ENCODE measurements at places on chromosomes 2 and 18. TPM values are rescaled to one million over a fixed set of nuclear protein-coding genes. Genes with fewer than 3 reads are reported as not detected.

QPCT gene
- total RNA-seq, result 1.4 TPM

DNA sequence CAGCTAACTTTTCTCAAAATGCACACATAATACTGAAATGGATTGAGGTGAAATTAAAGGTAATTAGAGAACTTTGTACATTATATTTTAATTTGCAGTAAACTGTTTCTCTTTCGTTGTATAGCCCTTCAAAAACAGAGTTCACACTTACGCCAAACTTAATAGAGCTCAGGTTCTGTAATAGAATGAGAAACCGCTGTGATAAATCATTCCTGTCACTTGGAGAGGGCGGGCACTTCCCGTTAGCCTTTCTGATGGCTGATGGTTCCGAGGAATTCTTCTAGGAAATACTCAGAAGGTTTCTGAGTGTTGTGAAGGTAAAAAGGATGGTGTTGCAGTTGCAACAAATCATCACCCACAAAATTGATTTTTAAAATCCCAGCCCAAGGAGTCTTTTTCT, 155.8 kb upstream of the ALKAL2 start:
- DNase-seq, result no peak

DNA sequence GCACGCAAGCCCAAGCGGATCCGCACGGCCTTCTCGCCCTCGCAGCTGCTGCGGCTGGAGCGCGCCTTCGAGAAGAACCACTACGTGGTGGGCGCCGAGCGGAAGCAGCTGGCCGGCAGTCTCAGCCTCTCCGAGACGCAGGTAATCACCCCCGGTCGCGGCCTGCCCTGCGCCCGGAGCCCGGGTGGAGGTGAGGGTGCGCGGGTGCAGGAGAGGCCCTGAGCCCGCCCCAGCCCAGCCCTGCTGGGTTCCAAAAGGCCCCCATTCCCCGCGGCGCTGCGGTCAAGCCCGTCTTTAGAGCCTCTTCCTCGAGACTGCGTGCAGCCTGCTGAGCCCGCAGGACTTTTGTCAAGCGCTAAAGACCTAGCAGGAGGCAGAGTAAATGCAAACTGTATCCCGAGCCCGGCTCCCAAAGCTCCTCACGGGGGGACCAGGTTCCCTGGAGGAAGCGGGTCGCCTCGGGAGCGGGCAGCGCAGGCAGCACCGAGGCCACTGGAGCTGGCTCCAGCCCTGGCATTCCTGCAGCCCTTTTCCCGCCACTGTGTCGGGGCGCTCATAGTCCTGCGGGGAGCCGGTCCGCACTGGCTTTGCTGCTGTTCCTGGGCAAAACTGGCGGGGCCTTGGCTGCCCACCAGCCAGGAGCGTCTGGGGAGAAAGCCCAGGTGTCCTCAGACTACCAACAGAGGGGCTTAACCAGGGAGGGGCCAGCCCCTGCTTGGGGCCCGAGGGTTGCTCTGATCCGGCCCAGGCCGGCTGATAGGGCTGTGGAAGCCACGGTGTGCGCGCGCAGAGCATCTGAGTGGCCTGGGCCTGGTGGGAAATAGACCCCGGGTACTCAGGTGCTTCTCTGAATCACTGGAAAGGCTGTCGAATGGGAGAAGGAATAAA, 7.3 kb downstream of the EMX1 start:
- no peak for DNase-seq

COLEC11 gene
- total RNA-seq, result 25.0 TPM

DAW1 gene
- 0.21 TPM for total RNA-seq

DNA sequence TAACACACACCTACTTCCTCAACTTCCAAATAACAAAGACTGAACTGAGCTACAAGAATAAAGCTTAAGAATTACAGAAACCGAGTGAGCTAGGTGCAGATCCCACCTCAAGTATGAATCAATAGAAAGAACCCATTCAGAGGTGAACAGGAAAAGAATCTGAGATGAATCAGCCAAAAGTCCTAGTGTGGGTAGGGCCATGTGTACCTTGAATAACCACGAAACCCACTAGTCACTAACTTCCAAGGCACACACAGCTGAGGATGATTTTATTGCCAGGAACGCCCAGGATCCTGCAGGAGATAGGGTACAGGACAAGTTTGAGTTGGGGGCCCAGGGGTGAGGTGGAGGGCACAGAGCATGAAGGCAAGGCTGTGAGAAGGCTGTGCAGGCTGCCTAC, 99.7 kb upstream of the REG3A start:
- no peak for DNase-seq

GRCh38 chr2:148999451-148999921, 39.0 kb upstream of the LYPD6B start:
- no peak for DNase-seq

GALNT1 gene
- 58.5 TPM for total RNA-seq

DNA sequence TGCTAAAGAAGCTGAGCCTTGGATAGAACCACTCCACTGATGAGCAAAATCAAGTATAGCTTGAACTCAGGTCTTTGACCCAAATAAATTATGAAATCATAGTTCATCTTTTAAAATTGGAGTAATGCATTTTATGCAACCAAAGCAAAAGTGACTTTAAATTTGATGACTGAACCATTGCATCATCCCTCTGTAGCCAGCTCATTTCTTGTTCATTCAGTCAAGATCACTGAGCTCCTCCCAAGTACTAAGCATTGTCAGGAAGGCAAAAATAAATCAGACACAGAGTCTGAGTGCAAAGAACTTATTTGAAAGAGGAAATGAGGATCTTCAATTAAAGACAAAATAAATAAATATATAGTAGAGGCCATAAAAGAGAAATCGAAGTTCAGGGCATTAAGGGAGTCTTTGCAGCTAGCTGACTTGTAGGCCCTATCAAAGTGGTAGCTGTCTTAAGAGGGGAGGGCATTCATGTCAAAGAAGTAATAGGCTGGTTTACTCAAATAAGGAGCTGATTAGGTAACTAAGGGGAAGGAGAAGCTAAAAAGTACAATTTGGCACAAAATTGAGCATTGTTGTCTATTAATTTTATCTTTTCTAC, 411.8 kb downstream of the MTX2 start:
- no peak for DNase-seq

- no peak for DNase-seq
These were observed 246.1 kb downstream of the NDUFA10 start for GRCh38 chr2:239778861-239779558.

GRCh38 chr2:101524806-101525430, 50.0 kb upstream of the RFX8 start:
- DNase-seq, result no peak

- DNase-seq, result no peak
These were observed 569.0 kb downstream of the DCDC2C start for GRCh38 chr2:4272261-4272858.

DNA sequence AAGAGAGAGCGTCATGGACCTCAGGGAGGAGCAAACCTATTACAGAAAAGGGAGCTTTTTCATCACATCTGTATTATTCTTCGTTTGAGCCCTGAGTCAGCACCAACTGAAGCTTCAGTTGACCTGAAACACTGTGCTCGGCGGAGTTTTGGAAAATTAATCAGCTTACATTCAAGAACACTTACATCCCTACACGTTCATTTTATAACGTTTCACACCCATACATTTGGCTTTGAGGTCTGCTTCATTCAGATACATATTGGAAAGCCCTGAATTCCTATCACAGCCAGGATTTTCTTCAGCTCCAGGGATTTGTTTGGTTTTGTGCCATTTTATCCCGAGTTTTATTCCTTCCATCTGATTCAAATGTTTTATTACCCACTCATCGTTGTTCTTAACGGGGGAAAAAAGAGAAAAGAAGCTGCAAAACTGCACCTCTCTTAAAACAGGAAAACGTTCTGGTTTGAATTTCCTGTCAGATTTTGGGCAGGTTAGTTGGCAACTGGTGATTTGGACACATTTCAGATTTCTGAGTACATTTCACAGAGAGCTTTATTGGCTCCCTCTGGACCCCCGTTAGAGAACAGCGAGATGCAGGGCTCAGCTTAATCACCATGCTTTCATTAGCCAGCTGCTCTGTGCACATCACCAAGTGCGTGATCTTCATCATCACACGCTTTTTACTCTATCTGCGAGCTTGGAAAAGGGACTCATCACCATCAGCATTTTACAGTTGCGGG, 88.8 kb downstream of the CDC42EP3 start:
- DNase-seq, result no peak
